ENCODE measurements at places on chromosomes 11 and 22. TPM values are rescaled to one million over a fixed set of nuclear protein-coding genes. Genes with fewer than 3 reads are reported as not detected.

The TSGA10IP gene
- 1.3 TPM for total RNA-seq

The LDHAL6A gene
- total RNA-seq = not detected

The PRG3 gene
- total RNA-seq = not detected

The MICAL2 gene
- total RNA-seq = 0.50 TPM

The VSIG10L2 gene
- total RNA-seq = not detected

The KRTAP5-7 gene
- not detected for total RNA-seq

The MAJIN gene
- total RNA-seq = not detected

The AMOTL1 gene
- total RNA-seq = 60.0 TPM

The MFRP gene
- not detected for total RNA-seq
